ENCODE measurements at places on chromosomes 6 and 20. TPM values are rescaled to one million over a fixed set of nuclear protein-coding genes. Genes with fewer than 3 reads are reported as not detected.

DNA sequence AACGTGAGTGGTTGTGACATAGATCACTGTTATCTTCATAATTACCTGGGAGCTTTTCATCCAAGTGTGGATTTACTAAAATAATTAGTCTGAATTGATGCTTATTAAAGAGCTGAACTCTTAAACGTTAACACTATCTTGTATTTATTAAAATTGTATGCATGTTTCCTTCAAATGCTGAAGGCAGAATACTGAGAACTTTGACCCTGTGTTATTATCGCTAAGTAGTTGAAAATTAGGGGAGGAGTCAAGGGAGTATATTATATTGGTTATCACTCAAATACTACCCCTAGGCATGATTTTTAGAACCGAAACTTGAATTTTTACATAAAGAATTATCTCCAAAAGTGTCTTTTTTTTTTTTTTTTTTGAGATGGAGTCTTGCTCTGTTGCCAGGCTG, 5.8 kb downstream of the VAPB start:
- no peak for DNase-seq

DNA sequence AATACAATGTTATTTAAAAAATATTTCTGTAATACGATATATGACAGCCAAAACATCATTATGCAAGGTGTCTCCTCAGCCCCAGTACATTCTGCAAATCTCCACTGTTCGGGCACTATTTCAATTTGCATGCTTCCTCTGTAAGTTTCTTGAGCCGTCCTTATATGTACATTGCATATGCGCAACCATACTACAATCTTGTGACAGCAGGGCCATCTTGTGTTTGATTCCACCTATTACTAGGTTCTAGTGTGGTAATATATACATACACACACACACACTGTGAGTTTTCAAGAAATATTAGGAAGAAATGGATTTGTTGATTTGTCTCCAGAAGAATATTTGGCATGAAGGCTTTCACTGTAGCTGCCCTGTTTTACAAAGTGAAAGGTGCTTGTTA, 9.8 kb downstream of the LYRM4 start:
- no peak for DNase-seq

- DNase-seq, result no peak
Observed at GRCh38 chr6:106614166-106614565, 15.1 kb downstream of the RTN4IP1 start.

DNA sequence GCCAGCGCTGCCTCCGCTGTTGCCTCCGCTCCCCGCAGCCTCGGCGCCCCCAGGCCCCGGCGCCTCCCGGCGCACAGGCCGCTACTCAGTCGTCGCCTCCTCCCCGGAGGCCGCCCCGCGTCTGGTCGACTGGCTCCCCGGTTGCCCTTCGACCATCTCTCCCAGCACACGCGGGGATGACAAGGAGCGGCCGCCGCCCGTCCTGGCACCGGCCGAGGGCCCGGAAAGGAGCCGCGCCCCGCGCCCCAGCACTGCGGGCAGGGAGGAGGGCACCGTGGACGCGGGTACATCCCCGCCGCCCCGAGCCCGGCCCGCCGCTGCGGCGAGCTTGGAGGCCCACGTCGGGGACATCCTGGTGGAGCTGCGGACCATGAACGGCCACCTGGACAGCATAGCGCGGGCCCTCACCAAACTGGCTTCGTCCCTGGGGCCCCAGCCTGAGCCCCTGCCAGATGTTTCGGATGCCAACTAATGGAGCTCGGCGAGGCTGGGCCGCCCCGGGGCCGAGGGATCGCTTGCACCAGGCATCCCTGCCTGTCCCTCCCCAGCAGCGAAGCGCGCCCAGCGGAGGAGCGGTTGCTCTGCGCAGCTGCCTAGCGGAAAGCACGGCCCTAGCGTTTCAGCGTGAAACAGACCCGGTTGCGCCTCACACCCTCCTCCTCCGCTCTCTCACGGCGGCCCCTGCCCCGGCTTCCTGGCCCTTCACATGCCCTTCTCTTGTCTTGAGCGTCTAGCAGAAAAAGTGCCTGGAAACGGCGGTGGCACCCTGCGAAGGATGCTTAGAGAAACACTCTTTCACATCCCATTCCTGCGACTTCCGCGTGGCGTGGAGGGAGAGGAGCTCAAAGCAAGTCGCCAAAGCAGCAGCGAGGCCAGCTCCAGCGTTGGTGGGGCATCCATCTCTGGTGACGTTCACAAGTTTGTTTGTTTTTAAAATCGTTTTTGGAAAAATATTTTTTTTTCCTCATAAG, 285.8 kb upstream of the SUPT3H start:
- DNase-seq, result no peak

- DNase-seq, result peak; percentile 73
Observed at GRCh38 chr6:132798869-132799538, 567 bp upstream of the SLC18B1 start.

GRCh38 chr6:53424300-53424699, 75.5 kb upstream of the ELOVL5 start:
- no peak for DNase-seq

- no peak for DNase-seq
Observed at GRCh38 chr6:161401587-161402309, 127.9 kb upstream of the AGPAT4 start.

DNA sequence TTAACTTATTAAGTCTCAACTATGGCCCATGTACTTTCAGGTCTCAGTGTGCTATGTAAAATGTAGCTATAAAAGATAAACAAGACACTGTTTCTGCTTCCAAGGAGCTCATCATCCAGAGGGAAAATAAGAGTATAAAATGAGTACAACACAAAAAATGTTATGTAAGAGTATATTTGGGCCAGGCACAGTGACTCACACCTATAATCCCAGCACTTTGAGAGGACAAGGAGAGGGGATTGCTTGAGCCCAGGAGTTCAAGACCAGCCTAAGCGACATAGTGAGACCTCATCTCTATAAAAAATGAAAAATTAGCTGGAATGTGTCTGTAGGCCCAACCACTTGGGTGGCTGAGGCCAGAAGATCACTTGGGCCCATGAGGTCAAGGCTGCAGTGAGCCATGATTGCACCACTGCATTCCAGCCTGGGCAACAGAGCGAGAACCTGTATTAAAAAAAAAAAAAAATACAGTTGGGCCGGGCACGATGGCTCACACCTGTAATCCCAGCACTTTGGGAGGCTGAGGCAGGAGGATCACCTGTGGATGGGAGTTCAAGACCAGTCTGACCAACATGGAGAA, 124.0 kb downstream of the EDN1 start:
- no peak for DNase-seq

- DNase-seq, result no peak
Observed at GRCh38 chr6:169851641-169852503, 100.5 kb downstream of the ERMARD start.

- DNase-seq, result no peak
Observed at GRCh38 chr20:36794116-36794474, 20.5 kb upstream of the DSN1 start.

DNA sequence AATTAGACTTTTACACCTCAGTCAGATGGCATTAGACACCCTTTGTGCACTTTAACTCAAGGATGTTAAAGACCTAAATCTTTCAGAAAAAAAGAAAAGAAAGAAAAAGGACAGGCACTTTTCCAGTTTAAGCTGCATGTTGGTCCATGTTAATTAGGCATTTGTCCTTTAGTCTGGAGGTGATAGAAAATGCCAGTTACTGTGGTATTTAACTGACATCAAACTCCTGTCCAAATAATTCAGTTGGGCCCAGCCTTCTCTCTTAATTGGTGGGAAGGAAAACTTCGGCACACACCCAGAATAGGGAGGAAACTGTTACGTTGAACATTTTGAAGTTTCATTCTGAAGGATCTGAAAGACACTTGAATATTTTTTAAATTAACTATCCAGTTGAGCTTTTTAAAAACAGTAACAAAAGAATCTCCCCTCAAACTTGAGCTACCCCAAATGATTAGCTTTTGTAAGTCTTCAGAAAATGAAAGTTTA, 30.3 kb downstream of the RREB1 start:
- no peak for DNase-seq

- no peak for DNase-seq
Observed at GRCh38 chr20:20012541-20012940, 4.6 kb upstream of the NAA20 start.

DNA sequence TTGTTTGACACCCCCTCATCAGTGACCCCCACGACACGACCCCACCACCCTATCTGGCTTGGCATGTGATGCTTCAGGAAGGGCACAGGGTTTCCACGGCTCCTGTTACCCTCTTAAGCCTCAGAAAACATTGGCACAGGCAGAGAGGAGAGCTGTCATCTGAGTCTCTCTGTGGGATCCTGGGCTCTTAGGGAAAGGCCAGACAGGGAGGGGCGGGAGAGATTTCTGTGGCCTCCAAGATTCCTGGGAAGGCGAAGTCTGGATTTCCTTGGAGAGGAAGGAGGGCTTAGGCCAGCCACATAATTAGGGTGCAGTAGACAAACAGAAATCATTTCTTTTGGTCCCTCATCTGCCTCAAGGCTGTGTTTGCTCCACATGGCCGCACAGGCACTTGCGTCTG, 191.6 kb upstream of the SNX9 start:
- peak; percentile 38 for DNase-seq

DNA sequence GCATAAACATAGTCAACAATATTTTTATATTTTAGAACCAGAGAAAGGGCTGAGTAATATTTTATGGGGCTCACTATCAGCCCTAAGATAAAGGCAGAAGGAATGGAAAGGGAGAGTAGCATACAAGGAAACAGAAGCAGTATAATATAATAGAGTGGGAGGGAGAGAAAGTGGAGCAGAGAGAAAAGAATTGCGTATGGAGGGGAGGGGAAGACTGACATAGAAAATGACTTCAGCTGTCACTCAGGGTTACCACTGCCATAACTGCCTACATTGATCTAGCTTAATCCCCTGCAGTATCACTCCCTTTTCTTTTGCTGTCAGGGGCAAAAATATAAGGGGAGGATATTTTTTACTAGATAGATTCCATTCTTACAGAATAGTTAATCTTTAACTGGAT, 1133.5 kb upstream of the MAP3K7 start:
- DNase-seq, result no peak

- DNase-seq, result no peak
Observed at GRCh38 chr6:348860-349396, 42.6 kb upstream of the IRF4 start.

- peak; percentile 61 for DNase-seq
Observed at GRCh38 chr6:152642578-152643375, 5.6 kb upstream of the SYNE1 start.

DNA sequence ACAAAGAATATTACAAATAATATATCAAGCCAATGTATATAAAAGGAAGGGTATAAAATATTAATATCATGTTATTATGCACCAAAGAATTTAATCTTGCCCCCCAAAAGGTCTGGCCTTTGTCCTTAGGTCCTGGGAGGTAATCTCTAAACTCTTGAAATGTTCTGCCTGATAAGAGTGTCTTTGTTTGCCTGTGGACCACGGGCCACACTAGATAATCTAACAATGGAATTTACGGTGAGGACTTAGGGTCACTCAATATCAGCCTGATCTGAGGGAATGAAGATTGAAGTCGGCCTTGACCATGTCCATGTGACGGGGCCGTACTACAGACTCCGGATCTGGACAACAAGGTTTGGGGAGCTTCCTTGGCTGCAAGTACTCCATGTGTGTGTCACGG, 42.9 kb downstream of the HUS1B start:
- DNase-seq, result no peak

The DUSP15 gene
- total RNA-seq, result 4.7 TPM

The SNX5 gene
- 70.9 TPM for total RNA-seq

The ZKSCAN8 gene
- total RNA-seq, result 31.8 TPM

The ADGB gene
- 0.18 TPM for total RNA-seq

The GJA10 gene
- not detected for total RNA-seq

The HSPA1A gene
- total RNA-seq, result 454 TPM
